ENCODE measurements at places on chromosomes 5 and 9. TPM values are rescaled to one million over a fixed set of nuclear protein-coding genes. Genes with fewer than 3 reads are reported as not detected.

Gene C1QTNF3
- total RNA-seq, result 0.40 TPM

Gene MEIKIN
- total RNA-seq, result not detected

Gene C5
- 4.0 TPM for total RNA-seq

Gene CARD6
- 3.2 TPM for total RNA-seq

Gene DNAH5
- 0.75 TPM for total RNA-seq

Gene MSMP
- total RNA-seq, result not detected

Gene TAF1L
- total RNA-seq, result not detected

Gene BAAT
- total RNA-seq, result 0.06 TPM

- DNase-seq, result peak; percentile 83
Observed at GRCh38 chr9:69674716-69675438, 2.7 kb upstream of the APBA1 start.

DNA sequence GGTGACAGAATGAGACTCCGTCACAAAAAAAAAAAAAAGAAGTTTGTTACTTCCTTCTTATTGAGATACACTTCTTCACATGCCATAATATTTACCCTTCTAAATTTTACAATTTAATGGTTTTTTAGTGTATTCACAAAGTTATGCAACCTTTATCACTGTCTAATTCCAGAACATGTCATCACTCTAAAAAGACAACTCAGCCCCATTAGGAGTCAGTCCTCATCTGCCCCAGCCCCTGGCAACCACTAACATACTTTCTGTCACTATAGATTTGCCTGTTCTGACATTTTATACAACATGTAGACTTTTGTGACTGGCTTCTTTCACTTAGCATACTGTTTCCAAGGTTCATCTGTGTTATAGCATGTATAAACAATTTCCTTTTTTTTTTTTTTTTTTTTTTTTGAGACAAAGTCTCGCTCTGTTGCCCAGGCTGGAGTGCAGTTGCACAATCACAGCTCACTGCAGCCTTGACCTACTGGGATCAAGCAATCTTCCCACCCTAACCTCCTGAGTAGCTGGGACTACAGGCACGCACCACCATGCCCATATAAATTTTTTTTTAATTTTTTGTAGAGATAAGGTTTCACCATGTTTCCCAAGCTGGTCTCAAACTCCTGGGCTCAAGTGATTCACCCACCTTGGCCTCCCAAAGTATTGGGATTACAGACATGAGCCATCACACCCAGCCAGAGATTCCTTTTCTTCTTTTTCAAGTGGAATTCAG is 18.0 kb downstream of the AQP3 start:
- DNase-seq, result no peak

DNA sequence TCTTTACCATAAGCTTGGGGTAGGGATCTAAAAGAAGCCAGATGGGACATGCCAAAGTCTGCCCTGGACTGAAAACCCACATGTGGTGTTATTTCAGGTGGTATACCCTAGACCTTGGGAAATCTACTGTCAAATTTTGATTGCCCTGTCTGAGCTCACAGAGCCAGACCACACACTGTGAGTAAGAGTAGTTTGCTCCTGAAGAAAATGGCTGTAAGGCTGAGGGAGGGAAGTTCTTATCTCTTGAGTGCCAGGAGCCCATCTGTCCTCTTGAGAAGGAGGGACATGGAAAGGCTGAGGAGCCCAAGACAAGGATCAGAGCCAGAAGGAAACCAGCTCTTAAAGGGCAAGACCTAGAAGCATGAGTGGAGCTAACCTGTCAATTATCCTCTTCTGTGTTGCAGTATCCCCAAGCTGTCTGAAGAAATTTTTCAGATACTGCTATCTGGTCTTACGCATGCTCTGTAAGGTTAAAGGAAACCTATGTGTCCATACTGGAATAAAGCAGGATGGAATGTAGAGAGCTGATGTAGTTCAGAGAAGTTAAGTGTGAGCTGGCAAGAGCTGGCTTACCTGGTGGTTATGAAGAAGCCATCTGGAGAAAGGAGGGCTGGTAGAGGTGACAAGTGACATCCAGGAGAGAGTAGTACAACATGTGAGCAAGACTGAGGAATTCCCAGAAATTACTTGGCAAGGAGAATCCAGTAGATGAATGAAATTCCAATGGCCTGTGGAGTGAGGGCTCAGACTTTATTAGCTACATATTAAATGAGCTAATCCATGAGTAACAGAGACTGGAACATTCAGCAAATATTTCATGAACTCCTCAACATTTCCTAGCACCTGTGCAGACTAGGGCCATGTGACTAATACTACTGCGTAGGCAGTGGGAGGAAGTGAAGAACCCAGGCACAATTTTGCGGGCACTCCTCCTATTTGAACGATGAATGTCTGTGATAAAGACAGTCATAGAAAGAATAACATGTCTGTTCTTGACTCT is 389.1 kb upstream of the KIF2A start:
- DNase-seq, result peak; percentile 78

DNA sequence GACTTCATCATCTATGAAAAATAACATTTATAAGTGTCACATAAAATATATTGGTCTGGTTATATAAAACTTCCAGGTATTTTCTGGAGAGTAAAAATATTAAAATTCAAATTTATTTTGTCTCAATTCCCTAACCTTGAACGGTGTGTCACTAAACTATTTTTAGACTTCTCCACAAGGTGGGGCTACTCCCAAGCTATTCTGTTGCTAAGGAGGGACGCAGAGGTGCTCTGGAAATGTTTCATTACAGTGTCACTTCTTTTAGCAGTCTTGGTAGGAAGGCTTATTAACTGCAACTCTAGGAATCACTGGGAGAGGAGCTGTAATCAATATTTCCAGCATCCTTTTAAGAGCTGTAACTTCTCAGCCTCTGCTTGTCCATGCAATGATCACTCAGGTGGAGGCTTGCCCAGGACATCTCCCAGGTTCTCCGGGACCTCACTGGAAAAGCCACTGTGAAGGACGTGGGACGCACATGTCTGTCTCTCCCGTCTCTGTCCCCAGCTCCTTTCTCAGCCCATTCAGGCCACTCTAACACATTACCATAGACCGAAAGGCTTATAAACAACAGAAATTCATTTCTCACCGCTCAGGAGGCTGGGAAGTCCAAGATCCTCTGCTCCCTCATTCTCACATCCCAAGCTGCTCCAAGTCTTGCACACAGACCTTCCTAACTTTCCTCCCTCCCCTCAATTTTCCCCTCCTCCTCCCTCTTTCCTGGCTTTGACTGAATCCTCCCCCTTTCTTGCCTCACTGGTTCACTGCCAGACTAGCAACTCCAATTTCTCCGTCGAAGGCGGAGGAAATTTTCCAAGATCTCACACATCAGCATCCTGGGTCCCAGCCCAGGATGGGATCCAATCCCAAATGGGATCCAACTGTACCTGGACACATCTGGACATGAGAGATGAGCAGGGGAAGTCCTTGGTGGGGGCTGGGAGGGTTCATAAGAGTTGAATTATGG is 32.7 kb upstream of the DNAH5 start:
- DNase-seq, result peak; percentile 54

DNA sequence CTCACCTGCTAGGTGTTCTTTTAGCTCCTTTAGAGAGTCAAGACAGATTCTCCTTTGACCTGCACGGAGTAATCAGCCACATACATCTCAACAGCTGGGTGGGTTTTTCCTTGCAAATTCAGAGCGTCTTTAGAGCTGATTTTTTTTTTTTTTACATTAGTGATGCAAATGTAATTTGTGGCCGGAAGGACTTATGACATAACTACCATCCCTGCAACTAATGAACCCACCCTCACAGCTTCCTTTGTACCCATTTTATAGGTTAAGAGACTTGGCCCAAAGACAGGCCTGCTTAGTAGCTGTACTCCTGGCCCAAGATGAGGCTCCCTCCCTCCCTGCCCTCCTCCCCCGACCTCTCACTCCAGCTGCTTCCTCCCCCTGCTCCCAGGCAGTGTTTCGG is 69.9 kb upstream of the NIPAL4 start:
- no peak for DNase-seq

DNA sequence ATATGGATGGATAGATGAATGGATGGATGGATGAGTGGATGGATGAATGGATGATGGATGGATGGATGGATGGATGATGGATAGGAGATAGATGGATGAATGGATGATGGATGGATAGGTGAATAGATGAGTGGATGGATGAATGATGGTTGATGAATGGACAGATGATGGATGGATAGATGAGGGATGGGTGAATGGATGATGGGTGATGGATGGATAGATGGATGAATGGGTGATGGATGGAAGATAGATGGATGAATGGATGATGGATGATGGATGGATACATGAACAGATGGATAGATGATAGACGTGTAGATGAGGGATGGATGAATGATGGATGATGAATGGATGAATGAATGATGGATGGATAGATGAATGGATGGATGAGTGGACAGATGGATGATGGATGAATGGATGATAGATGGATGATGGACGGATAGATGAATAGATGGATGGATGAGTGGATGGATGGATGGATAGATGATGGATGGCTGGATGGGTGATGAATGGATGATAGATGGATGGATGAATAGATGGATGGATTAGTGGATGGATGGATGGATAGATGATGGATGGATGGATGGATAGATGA is 53.8 kb downstream of the OLFM1 start:
- no peak for DNase-seq

DNA sequence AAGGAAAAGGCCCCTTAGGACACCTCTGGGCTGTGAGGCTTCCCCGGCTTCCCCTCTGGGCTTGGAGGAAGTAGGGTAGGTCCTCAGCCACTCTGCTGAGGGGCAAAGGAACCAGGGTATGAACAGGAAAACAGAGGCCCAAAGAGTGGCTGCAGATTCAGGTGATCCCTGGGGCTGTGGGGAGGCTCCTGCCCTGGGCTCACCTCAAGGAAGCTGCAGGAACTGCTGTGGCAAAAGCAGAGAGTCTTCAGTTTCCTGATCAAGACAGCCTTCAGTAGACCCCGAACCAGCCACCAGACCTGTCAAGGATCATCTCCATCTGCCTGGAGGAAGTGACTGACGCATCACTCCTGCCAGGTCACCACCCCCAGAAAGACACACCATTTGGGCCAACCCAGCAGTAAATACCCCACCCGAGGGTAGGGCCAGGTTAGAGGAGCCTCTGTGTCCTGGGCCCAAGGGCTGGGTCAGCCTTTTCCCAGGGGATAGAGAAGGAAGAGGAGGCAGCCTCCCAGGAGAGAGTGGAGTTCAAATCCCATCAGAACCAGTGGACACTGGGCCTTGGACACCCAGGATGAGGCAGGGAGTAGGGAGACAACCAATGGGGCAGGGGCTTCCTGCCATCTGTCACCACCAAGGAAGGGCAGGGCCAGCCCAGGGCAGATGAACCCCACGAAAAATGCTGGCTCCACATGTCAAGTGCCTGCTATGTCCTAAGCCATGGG is 5.8 kb upstream of the ST6GALNAC6 start:
- DNase-seq, result no peak

DNA sequence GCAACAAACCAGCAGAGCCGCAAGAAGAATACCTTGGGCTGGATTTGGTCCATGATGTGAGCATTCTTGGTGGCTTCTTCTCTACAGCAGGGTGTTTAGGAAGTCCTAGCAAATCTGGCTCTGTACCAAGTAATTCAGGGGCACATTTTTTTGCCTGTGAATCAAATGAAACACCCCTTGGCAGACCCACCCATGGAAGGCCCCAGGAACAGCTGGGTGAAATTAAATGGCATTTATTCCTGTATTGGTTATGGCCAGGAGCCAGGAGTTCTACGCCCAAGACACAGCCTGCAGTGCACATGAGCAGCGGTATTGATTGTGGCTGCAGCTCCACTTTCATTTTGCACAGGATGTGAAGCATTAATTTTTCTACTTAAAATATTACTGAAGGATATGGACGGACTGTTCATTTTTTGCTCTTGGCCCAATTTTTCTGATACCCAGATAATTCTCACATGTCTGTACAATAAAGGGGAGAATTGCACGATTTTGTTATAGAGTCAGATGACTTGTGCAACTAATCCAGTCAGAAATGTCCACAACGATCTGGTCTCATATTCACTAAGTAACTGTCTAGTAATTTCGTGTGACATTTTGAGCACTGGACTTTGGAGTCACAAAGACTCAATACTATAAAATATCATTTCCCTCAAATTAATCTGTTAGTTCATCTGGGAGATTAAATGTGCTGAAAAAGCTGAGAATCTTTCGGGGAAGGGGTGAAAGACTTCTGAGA is 120.7 kb upstream of the APC start:
- DNase-seq, result no peak

- peak; percentile 38 for DNase-seq
Observed at GRCh38 chr5:131265311-131265803, 1.5 kb downstream of the CDC42SE2 start.

- no peak for DNase-seq
Observed at GRCh38 chr9:91181541-91181940, 180.2 kb downstream of the AUH start.

GRCh38 chr5:74519679-74520078 is 120.8 kb downstream of the ENC1 start:
- DNase-seq, result no peak

DNA sequence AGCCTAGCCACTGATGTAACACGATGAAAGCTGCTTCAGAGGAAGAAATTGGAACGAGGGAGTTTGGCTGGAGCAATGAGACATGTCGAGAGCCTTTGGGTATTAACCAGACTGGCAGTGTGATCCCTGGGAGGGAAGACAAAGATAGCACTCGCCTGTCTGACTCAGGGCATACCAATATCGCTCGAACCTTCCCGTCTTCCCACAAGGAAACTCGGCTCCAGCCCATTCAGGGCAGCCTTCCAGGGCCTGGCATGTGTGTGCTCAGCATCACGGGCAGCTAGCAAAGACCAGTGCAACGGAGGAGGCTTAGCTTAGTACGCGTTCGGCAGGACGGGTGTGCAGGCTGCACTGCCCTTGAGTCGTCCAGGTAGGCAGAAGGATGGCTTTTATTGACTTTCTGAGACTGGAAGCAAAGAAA is 356.9 kb upstream of the WWC1 start:
- peak; percentile 24 for DNase-seq

DNA sequence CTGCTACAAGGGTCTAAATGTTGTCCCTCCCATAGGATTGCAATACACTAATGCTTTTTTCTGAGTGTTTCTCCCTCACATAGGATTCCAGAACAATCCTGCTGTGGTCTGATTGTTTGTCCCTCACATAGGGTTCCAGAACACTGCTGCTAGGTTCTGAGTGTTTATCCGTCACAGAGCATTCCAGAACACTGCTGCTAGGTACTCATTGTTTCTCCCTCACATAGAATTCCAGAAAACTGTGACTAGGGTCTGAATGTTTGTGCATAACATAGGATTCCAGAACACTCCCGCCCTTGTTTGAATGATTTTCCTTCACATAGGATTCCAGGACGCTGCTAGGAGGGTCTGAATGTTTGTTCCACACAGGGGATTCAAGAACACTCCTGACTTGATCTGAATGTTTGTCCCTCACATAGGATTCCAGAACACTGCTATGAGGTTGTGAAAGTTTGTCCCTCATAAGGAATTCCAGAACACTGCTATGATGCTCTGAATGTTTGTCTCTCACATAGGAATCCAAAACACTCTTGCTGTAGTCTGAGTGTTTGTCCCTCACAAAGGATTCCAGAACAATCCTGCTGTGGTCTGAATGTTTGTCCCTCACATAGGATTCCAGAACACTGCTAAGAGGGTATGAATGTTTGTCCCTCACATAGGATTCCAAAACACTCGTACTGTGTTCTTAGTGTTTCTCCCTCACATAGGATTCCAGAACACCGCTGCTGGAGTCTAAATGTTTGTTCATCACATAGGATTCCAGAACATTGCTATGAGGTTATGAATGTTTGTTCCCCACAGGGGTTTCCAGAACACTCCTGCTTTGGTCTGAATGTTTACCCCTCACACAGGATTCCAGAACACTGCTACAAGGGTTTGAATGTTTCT is 213.5 kb downstream of the FOXD4L6 start:
- no peak for DNase-seq

- no peak for DNase-seq
Observed at GRCh38 chr9:83307066-83307724, 231.0 kb downstream of the FRMD3 start.
